ENCODE measurements at places on chromosomes 4 and X.
A peak's percentile ranks its signal among the peaks of the same experiment; 100 is the strongest.

DNA sequence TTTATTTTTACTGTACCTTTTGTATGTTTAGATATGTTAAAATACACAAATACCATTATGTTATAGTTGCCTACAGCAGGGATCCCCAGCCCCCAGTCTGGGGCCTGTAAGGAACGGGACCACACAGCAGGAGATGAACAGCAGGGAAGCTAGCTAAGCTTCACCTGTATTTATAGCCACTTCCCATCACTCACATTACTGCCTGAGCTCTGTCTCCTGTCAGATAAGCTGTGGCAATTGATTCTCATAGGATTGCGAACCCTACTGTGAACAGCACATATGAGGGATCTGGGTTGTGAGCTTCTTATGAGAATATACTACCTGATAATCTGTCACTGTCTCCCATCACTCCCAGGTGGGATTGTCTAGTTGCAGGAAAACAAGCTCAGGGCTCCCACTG lies 73.9 kb downstream of the BMPR1B start:
- DNase-seq = no peak

GRCh38 chr4:84378356-84378755 lies 120.7 kb downstream of the NKX6-1 start:
- DNase-seq = no peak

DNA sequence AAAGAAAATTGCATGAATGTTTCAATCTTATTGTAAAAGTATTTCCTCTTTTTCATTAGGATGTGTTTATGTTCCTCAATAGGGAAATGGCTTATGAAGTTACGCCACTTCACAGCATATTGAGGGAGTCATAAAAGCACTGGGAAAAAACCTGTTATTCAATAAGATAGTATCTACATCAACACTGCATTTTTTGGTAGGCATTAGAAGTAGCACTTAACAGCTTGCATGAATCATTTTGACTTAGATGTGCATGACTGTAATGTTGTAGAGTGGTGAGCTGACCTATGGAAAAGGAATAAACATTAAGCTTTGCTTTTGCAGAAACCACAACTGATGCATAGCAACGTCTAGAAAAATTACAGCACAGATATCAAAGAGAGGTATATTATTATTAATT lies 111.2 kb upstream of the GRXCR1 start:
- no peak for DNase-seq

DNA sequence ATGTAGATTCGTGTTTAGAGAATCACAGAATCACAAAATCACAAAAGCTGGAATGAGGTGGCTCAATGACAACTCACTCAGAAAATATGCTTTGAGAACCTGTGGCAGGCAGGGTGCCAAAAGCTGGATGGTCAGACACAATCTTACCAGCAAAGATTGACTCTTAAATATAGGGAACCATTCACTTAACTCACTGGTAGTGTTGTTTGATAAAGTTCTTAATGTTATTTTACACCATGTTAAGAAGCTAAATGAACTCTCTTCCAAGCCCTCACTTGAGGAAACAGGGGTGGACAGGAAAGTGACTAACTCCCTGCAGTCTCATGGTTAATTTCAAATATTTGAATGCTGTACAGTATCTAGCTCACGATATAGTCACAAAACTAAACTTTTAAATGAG lies 5.7 kb upstream of the SCOC start:
- DNase-seq = no peak

DNA sequence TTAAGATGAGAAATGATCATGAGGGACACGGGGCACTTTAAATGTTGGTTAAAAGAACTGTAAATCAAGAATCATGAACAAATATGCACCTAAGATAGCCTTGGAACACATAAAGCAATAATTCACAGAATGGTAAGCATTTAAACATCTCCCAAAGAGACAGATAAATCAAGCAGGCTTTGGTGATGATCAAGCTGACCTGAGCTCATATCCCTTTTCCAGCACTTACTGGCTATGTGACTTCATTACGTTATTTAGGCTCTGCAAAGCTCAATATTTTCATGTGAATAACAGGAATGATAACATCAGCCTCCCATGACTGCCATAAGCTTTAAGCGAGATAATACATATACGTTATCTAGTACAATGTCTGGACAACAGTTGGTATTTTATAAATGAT lies 54.9 kb downstream of the CHRNA9 start:
- DNase-seq = no peak

GRCh38 chr4:83189631-83190136 lies 75.2 kb upstream of the PLAC8 start:
- no peak for DNase-seq

- DNase-seq = no peak
These were observed at the start of gene IL13RA2 for GRCh38 chrX:115017455-115017854. IL13RA2 (minus strand) TSS chrX:115017616; CDS start chrX:115017269, 347 bp downstream.

- DNase-seq = no peak
These were observed 1665.0 kb upstream of the TENM3 start for GRCh38 chr4:180578175-180578574.

GRCh38 chr4:168654104-168654847 lies 157.4 kb downstream of the PALLD start:
- DNase-seq = no peak

DNA sequence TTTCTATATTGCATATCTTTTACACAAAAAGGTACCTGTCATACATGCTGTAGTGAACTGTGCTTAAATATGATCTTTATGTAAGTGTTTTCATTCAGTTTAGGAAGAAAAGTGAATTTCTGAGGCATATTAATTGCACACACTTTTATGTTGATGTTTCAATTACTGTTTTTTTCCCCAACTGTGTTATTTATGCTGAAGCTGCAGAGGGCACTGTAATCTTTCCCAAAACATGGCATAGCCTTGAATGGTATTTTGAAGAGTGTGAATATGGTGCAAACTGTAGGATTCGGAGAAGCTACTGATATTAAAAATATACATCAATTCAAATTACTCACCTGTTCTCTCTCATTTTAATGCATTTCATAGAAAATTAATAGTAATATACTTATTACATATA lies 6.0 kb upstream of the CENPE start:
- no peak for DNase-seq

DNA sequence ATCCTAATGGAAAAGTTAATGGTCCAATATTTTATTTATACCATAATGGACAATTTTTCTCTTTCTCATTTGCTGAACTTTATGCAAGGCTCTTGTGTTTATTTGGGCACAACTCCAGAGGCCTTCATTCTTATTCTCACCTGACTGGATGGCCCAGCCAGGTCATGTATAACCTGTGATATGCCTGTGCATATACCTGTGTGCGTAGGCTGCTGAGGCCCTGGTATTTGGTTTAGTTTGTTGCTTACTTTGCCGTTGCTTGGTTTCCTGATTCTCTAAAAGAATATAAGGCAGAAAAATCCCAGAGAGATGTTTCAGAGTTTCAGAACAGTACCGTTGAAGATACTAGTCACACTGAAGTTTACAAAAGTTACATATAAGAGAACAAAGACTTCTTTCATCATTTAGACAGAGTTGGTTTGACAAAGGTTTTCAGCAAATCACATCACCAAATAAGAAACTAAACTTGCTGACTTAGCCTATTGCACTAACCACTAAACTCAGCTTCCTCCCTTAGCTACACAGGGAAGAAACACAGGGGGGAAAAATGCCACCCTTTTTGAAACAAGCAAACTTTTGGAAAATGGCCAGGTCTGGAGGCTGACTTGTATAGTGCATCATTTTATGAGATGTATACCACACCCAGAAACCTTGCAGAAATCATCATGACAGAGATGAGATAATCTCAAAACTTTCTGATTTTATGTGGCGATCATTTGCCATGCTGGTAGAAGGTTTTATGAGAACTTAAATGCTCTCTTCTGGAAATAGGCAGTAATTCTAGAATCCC lies 248.5 kb downstream of the GRIA3 start:
- DNase-seq = no peak

DNA sequence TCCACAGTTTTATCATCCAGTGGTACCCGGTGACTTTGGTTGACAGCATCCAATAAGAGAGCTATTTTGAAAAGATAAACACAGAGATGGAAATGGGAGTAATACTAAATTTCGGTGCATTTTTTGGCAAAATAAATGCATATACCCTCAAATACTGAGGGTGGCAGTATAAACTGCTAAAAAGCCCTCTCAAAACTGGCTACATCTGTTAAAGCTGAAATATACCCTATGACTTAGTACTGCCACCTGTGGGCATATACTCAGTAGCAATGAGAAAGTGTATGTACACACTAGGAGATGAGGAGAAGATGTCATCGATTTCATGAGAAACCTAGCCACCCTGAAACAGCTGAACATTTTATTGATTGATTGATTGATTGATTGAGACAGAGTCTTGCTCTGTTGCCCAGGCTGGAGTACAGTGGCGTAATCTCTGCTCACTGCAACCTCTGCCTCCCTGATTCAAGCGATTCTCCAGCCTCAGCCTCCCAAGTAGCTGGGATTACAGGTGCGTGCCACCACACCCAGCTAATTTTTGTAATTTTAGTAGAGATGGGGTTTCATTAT lies 12.2 kb upstream of the TMEM128 start:
- no peak for DNase-seq

GRCh38 chr4:116537828-116538227 lies 547.5 kb downstream of the TRAM1L1 start:
- DNase-seq = no peak

DNA sequence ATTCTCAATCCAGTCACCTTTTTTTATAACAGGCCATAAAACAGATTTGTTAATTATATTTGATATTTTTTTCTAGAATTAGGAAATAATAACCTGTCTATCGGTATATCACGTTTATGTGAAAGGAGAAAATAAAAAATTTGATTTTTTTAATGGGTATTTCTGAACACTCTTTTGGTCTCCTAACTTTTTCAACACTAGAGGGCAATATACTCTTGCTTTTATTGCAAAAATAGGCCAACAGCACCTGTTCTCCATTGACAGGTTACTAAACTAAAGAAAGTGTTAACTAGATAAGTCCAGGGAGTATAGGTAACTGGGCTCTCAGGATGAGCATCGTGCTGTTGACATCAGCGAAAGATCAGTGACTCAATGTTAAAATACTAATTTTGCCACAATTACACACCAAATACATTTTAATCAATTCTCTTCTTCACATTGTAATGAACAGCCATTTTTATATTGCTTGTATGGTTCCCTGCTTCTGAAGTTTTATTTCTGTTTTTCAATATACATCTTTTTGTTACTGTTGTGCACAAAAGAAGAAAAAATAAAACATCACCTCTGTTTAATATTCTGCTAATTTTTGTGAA lies 22.8 kb downstream of the NDST4 start:
- no peak for DNase-seq

- DNase-seq = no peak
These were observed 36.0 kb downstream of the TRIML1 start for GRCh38 chr4:188175288-188175687.

DNA sequence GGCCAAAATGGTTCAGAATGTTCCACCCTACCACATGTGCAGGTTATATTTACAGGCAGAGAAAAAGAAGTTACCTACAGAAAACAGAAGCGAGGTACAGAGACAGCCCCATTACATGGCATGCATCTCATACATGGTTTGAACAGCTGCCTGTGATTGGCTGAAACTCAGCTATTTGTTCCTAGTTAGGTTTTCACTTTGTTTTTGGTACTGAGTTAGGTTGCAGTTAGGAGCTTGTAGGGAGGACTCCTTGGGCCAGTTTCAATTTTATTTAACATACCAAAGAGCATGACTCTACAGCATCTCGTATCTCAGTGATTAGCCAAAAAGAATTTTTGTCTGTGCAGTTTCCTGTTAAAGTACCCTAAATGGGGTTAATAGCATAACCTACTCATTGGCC lies 392.0 kb downstream of the MAPK10 start:
- no peak for DNase-seq

DNA sequence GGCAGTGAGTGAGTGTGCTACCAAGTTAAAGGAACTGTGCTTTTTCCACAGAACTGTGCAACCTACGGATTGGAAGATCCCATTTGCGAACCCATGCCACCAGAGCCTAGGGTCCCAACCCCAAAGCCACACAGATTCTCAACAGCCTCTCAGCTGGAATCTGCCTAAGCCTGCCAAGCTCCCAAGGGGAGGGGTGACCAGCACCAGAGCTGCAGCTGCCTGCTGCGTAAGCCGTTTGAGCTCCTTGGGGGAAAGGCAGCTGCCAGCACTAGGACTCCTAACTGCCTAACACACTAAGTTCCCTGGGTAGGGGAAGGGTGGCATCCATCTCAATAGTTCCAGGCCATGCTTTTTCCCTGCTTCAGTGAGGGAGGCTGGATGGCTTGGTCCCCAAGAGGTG lies 738.1 kb upstream of the PRKX start:
- no peak for DNase-seq

- no peak for DNase-seq
These were observed 177.5 kb upstream of the NUDT10 start for GRCh38 chrX:51155157-51155556.

GRCh38 chrX:74293343-74293946 lies 10.5 kb upstream of the ZCCHC13 start:
- peak; percentile 58 for DNase-seq

Measured in activated CD4-positive, CD25-positive, alpha-beta regulatory T cell treated with anti-CD3 and anti-CD28 coated beads, Interleukin-2, amount 50 U/mL, for 72 hours (primary cell).